ENCODE measurements at places on chromosomes 13 and 19.

- no peak for DNase-seq
These were observed 30.2 kb downstream of the COL4A2 start for GRCh38 chr13:110337247-110337646.

- DNase-seq, result no peak
These were observed 250.3 kb upstream of the HTR2A start for GRCh38 chr13:47146991-47147811.

GRCh38 chr13:99702687-99703319 is 201.5 kb downstream of the TM9SF2 start:
- no peak for DNase-seq

GRCh38 chr19:18967358-18968146 is 26.5 kb upstream of the HOMER3 start:
- no peak for DNase-seq

GRCh38 chr19:55269299-55269698 is 10.5 kb upstream of the PPP6R1 start:
- DNase-seq, result no peak

- DNase-seq, result no peak
These were observed 512 bp upstream of the REX1BD start for GRCh38 chr19:18587962-18588610.

DNA sequence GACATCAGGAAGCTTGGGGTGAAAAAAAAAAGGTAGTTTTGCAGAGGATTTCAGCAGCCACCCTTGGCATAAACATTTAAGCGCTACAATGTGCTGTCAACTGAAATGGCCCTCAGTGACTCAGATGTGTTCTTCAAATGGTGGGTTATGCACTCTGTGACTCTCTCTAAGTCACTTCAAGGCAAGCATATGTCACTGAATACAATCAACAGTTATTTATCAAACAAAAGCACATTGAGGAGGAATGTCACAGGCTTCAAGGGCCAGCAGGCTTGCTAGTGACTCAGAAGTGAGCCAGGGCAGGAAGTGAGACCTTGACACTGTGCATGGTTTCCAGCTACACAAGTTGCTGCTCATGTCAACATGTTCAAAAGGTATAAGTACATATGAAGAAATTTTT is 523.7 kb upstream of the HTR2A start:
- no peak for DNase-seq

- DNase-seq, result no peak
These were observed 14.7 kb upstream of the SIGLEC6 start for GRCh38 chr19:51546107-51546649.

DNA sequence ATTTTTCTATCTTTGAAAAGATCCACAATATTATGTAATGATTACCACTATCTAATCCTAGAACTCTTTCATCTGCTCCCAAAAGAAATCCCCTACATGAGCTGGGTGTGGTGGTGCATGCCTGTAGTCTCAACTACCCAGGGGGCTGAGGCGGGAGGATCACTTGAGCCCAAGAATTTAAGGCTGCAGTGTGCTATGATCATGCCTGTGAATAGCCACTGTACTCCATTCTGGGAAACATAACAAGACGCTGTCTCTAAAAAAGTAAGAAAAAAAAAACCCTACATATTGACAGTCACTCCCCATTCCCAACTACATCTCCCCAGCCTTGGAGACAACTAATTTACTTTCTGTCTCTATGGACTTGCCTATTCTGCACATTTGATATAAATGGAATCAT is 1.1 kb upstream of the ZNF226 start:
- no peak for DNase-seq

DNA sequence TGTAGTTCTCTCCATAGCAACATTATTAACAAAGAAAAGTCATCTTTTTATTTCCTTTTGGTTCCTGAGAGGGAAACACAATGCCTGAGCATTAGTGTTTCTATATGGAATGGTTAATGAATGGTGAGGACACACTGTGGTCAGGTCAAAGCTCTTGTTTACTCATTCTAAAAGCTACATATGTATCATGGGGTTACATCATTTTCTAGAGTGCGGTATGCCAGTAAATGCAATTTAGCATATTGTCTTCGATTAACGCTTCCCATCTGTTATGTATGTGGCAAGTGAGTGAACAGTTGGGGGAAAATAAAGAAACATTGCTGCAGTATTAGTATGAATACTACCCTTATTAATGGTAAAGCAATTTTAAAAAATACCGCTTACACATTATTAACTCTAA is 1152.2 kb upstream of the SPRY2 start:
- DNase-seq, result no peak

GRCh38 chr13:32850316-32851052 is 165.7 kb upstream of the KL start:
- DNase-seq, result no peak

DNA sequence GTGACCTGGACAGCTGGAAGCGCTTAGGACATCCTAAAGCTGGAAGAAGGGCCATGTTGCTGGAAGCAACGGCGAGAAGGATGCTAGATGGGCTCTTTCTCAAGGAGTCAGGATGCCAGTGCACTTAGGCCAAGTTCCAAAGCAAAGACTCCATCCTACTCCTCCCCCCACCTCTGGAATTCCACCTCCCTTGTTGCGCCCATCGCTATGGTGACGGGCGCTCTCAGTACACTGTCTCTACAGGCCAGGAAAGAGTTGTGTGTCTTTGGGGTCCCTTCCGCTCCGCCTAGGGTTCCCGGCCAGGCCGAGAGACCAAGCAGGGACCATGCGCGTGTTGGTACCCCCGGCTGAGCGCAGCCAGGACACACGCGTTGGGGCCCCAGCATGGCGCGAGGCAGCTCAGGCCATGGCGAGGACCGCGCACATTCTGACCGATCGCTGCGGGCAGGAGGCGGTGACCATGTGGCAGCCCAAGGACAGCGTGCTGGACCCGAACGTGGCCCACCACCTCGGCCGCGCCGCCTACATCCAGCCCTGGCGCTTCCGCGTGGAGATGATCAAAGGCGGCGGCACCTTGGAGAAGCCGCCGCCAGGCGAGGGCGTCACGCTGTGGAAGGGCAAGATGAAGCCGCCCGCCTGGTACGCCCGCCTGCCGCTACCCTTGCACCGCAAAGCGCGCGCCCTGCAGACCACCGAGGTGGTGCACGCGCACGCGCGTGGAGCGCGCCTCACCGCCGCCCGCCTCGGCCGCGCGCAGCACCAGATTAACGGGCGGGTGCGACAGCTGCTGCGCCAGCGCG is 31.0 kb upstream of the SLC1A6 start:
- DNase-seq, result no peak

DNA sequence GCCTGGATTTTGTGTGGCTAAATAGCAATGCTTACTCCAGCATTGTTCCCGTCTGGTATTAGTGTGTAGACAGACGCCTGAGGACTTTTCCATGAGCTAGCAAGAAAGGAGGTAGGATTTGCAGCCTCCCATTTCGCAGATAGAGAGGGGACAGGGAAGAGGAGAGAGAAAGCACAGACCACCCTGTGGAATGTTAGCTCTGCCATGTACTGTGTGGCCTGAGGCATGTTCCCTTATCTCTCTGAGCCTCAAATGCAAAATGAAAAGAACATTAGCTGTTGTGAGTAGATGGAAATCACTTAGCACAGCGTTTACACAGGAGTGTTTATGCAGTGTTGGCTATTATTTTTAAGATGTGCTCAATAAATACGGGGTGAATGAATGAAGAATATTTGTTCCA is 45.5 kb downstream of the OLFM4 start:
- no peak for DNase-seq

GRCh38 chr13:111411151-111411858 is 90.9 kb downstream of the TEX29 start:
- no peak for DNase-seq

- no peak for DNase-seq
These were observed 3.5 kb upstream of the ATP11A start for GRCh38 chr13:112686364-112686763.

- DNase-seq, result no peak
These were observed 195.6 kb downstream of the GPC5 start for GRCh38 chr13:91594061-91594460.

DNA sequence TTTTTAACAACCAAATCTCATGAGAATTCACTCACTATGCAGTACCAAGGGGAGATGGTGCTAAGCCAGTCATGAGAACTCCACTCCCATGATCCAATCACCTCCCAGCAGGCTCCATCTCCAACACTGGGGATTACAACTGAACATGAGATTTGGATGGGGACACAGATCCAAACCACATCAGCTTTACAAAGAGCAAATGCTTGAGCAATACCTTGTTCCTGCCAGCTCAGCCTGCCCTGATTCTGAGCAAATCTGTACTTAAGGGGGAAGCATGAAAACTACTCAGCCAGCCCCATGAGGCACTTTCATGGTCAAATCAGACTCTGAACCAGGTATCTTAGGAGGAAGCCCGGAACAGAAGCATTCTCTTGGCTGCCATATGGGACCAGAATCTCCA is 259.9 kb downstream of the TBC1D4 start:
- no peak for DNase-seq

- DNase-seq, result no peak
These were observed 43.5 kb upstream of the SERTM1 start for GRCh38 chr13:36630181-36630803.

- no peak for DNase-seq
These were observed 678 bp downstream of the GARIN5B start for GRCh38 chr19:55362174-55362989.

DNA sequence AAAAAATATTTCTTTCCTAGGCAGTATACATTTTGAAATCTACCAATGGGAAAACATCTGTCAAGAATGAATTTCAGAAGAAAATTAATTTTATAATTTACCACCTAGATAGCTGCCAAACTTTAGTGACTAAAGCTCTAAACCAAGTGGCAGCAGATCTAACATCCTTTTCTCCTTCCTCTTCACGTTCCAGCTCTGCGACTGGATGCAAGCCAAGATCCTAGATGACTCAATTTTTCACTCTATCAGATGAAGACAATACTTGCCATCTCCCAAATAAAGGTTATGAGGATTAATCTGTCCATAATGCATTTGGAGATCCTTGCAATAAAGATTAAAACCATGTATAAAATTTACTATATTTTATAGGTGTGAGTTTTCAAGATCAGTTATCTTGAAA is 66.7 kb upstream of the MIR17HG start:
- no peak for DNase-seq

DNA sequence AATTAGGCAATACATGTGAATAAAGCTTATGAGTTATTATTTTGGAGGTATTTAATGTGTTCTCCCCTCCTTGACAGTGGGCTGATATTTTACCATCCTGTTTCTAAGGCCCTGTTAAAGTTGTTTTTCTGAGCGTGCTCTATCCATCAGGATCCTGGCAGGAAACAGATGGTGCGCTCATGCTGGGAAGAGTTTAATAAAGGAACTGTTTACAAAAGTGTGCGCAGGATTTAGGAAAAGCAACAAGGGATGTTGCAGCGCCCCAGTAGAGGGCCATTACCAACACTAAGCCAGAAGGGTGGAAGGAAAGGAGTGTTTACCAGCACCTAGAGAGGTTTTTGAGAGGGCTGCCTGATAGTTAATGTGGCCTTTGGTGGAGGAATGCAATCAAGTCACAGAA is 374.5 kb downstream of the KCNRG start:
- DNase-seq, result no peak

DNA sequence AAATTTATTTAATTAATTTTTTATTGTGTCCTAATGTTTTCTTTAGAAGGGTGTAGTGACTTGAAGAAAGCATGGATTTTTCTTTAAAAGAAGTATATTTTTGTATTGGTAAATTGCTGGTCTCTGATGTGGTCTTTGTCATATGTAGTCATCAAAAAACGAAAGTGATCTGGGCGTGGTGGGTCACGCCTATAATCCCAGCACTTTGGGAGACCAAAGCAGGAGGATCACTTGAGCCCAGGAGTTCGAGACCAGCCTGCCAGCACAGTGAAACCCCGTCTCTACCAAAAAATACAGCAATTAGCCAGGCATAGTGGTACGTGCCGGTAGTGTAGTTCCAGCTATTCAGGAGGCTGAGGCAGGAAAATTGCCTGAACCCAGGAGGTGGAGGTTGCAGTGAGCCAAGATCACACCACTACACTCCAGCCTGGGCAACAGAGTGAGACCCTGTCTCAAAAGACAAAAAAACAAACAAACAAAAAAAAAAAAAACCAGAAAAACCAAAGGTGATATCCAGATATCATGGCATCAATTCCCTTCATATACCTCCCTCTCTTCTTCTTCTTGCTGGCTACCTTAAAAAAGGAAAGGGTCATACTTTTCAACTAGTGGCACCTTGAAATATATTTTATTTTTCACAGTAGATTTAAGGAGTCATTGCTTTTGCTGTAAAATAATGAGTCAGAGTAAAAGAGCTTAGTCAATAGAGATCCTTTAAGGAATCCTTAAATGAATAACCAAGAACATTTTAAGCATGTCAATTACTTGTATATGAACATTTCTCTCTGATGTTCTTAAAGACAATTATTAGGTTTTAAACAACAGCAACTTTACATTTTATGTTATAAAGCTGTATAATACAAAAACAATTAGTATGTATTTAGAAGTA is 19.9 kb downstream of the KCTD4 start:
- DNase-seq, result no peak

DNA sequence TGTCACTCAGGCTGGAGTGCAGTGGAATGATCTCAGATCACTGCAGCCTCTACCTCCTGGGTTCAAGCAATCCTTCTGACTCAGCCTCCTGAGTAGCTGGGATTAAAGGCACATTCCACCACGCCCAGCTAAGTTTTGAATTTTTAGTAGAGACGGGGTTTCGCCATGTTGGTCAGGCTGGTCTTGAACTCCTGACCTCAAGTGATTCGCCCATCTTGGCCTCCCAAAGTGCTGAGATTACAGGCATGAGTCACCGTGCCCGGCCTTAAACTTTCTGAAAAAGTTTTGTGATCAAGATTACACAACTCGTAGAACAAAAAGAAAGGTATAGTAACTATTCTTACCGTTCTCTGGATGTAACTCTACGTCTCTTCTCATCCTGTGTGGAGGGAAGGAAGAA is 21.2 kb downstream of the DNMT1 start:
- no peak for DNase-seq

- no peak for DNase-seq
These were observed 29.4 kb downstream of the ZNRF4 start for GRCh38 chr19:5484398-5485285.

Measured in activated CD8-positive, alpha-beta memory T cell treated with anti-CD3 and anti-CD28 coated beads for 48 hours (primary cell).